ENCODE measurements at places on chromosomes 3 and 15. TPM values are rescaled to one million over a fixed set of nuclear protein-coding genes. Genes with fewer than 3 reads are reported as not detected.

Gene DAPK2
- 40.4 TPM for total RNA-seq

Gene CCDC39
- not detected for total RNA-seq

Gene SLC15A2
- total RNA-seq, result 44.1 TPM

Gene GHSR
- not detected for total RNA-seq

Gene ESYT3
- 1.1 TPM for total RNA-seq

DNA sequence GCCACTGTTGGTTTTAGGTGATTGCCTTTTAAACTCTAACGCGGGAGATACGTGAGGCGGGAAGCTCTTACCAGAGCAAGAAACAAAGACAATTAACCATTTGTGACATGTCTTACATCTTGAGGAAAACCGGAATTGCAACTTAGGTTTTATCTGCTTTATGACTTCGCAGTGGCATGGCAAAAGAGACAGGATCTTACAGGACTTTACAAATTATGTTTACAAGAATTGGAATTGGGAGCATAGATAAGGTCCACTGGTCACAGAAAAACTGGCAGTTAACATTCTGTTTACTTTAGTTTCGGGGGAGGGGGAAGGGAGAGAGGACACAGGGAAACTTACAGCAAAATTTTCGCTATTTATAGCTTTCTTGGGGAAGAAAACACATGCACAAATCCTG, 1119.6 kb downstream of the ZPLD1 start:
- no peaks in the 10 kb centered on the region for H3K27me3 ChIP-seq
- no peak for DNase-seq
- no peaks in the 10 kb centered on the region for H3K36me3 ChIP-seq
- H3K4me1 ChIP-seq, result no peaks in the 10 kb centered on the region
- no peak overlapping the region for H3K4me3 ChIP-seq

DNA sequence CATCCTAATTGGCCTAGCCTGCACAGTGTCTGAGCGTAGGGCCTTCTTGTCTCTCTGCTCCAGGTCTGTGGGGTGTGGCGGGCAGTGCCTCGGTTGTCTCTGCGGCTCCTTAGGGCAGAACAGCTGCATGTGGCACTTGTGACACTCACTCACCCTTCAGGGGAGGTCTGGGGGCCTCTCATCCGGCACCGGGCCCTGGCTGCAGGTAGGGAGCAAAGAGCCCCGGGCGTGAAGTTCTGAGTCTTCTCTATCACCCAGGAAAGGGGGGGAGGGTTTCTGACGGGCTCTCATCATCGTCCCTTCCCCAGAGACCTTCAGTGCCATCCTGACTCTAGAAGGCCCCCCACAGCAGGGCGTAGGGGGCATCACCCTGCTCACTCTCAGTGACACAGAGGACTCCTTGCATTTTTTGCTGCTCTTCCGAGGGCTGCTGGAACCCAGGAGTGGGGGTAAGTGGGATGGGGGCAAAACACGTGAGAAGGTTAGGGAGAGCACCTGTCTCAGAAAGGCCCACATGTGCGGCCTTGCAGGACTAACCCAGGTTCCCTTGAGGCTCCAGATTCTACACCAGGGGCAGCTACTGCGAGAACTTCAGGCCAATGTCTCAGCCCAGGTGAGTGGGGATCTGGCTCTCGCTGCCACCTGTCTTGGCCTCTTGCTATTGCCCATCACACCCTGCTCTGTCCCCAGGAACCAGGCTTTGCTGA, 2.6 kb downstream of the CHRD start:
- H3K36me3 ChIP-seq, result no peaks in the 10 kb centered on the region
- H3K4me3 ChIP-seq, result no peak overlapping the region
- no peak for DNase-seq
- H3K27me3 ChIP-seq, result no peaks in the 10 kb centered on the region

DNA sequence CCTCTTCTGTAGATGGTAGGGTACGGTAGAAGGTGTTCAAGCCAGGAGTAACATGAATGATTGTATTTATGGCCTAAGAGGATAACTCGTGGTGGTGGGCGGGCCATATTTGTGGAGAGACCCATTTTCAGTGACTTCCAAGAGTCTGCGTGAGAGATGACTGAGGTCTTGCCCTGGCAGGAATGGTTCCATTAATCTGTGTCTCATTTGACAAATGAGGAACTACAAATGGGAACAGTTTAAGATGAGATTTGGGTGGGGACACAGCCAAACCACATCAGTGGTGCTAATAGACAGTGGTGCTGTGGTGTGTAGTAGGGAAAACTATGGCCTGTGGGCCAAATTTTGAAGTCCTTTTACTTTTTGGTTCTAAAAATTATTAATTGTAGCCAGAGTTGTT, 47.1 kb downstream of the FLNB start:
- H3K36me3 ChIP-seq, result no peaks in the 10 kb centered on the region
- no peak overlapping the region for H3K4me3 ChIP-seq

DNA sequence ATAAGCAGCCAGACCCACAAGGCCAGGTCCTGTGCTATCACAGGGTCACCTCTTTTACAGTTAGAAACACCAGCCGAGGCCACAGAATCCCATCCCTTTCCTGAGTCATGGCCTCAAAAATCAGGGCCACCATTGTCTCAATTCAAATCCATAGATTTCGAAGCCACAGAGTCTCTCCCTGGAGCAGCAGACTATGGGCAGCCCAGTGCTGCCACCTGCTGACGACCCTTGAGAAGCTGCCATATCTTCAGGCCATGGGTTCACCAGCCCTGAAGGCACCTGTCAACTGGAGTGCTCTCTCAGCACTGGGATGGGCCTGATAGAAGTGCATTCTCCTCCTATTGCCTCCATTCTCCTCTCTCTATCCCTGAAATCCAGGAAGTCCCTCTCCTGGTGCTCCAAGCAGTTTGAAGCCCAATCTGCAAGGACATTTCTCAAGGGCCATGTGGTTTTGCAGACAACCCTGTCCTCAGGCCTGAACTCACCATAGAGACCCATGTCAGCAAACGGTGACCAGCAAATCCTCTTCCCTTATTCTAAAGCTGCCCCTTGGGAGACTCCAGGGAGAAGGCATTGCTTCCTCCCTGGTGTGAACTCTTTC, 39.6 kb downstream of the TGM4 start:
- no peaks in the 10 kb centered on the region for H3K36me3 ChIP-seq
- DNase-seq, result peak; percentile 61
- no peak overlapping the region for H3K4me3 ChIP-seq
- H3K27ac ChIP-seq, result no peak overlapping the region
- peaks cover 3% of the 10 kb centered on the region for H3K27me3 ChIP-seq

GRCh38 chr3:18585004-18585968, 160.1 kb upstream of the SATB1 start:
- no peak for DNase-seq
- no peaks in the 10 kb centered on the region for H3K27me3 ChIP-seq
- H3K4me3 ChIP-seq, result no peak overlapping the region
- H3K27ac ChIP-seq, result no peak overlapping the region
- no peaks in the 10 kb centered on the region for H3K36me3 ChIP-seq
- no peaks in the 10 kb centered on the region for H3K4me1 ChIP-seq

DNA sequence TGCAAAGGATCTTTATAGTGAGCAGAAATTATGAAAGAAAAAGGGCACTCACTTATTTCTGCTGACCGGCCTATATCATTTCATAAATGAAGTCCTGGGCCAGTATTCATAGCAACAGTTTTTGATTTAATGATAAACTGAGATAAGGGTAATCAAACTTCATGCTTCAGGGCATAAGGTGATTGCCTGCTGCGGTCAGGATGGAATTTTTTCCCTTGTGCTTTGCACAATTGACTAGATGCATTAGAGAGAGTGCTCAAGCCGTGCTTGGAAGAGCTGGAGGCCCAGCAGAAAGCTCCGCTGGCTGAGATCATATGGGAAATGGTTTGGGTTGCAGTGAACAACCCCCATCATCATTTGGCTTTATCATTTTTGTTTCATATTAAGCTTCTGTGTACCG, 10.4 kb downstream of the SEMA6D start:
- no peak overlapping the region for H3K27ac ChIP-seq
- no peaks in the 10 kb centered on the region for H3K27me3 ChIP-seq
- H3K36me3 ChIP-seq, result no peaks in the 10 kb centered on the region
- DNase-seq, result no peak

- H3K36me3 ChIP-seq, result no peaks in the 10 kb centered on the region
- no peak overlapping the region for H3K27ac ChIP-seq
- H3K4me1 ChIP-seq, result no peaks in the 10 kb centered on the region
- H3K4me3 ChIP-seq, result no peak overlapping the region
- no peak for DNase-seq
Observed at GRCh38 chr3:128524374-128525299, 31.6 kb upstream of the GATA2 start.

DNA sequence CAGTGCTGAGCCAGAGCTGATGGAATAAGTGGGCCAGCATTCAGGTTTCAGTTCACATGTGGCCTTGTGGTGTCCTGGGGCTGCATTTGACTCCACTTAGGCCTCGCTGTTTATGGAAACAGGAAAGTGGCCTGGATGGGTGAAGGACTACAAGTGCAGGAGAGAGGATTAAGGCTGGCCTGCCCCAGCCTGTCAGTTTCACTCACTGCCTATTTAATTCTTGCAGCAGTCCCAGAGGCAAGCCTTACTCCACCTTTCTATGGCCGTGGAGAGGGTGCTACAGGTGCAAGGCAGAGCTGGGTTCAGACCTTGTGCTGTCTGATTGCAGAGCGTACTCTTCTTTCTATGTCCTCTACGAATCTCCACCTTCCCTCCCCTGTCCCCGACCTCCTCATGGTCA, 37.7 kb downstream of the ABHD17C start:
- H3K27ac ChIP-seq, result peak overlapping the region; percentile 19
- H3K4me3 ChIP-seq, result no peak overlapping the region
- no peaks in the 10 kb centered on the region for H3K4me1 ChIP-seq
- no peak for DNase-seq
- no peaks in the 10 kb centered on the region for H3K36me3 ChIP-seq

- DNase-seq, result no peak
- no peak overlapping the region for H3K27ac ChIP-seq
- H3K27me3 ChIP-seq, result no peaks in the 10 kb centered on the region
- no peak overlapping the region for H3K4me3 ChIP-seq
Observed at GRCh38 chr3:101189796-101190195, 130.6 kb downstream of the IMPG2 start.

GRCh38 chr15:32766101-32766500, 48.3 kb downstream of the GREM1 start:
- H3K36me3 ChIP-seq, result no peaks in the 10 kb centered on the region
- H3K4me1 ChIP-seq, result no peaks in the 10 kb centered on the region
- no peak overlapping the region for H3K4me3 ChIP-seq
- no peak overlapping the region for H3K27ac ChIP-seq
- DNase-seq, result no peak

GRCh38 chr3:59563072-59563605, 513.3 kb upstream of the CFAP20DC start:
- no peaks in the 10 kb centered on the region for H3K36me3 ChIP-seq
- no peak for DNase-seq
- H3K4me3 ChIP-seq, result no peak overlapping the region
- no peak overlapping the region for H3K27ac ChIP-seq

DNA sequence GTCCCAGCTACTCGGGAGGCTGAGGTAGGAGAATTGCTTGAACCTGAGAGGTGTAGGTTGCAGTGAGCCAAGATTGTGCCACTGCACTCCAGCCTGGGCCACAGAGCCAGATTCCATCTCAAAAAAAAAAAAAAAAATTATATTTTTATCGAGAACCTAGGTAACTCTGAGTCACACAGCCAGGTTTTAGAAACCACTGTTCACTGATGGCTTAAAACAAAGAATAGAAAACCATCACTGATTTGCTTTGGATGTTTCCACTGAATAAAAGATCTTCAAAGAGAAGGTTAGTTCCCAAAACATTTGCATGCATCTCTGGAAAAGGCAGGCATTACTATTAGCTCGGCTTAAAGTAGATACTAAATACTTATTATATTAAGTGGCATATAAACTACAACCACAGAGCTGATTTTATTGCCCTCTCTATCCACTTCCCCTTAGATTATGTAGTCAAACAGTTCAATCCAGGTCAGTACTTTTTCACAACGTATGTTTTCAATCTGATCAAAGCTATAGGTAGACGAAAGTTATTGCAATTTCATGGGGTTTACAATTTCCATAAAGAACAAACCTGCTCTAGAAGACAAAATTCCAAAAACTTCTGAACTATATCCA, 1.4 kb downstream of the B4GALT4 start:
- H3K27ac ChIP-seq, result no peak overlapping the region
- no peak for DNase-seq
- no peaks in the 10 kb centered on the region for H3K36me3 ChIP-seq

DNA sequence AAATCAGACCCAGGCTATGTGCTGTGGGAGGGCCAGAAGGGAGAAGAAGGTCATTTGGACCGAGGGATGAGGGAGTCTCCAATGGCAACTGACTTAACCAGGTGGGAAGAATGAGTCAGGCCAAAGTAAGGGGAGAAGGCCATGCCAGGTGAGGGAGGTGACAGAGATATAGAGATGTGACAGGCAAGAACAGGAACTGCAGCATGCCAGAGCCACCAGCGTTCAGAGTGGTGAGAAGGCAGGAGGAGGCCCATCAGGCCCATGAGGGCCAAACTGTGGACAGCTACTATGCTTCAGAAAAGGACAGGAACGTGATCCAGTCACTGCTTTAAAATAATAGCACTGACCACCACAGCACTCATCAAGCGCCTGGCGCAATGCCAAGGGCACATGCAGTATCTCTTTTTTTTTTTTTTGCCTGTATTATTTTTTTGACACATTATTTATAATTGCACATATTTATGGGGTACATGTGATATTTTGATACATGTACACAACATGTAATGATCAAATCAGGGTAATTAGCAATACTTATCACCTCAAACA, 154.3 kb upstream of the IGF1R start:
- no peak overlapping the region for H3K27ac ChIP-seq
- H3K27me3 ChIP-seq, result no peaks in the 10 kb centered on the region
- no peak overlapping the region for H3K4me3 ChIP-seq
- no peaks in the 10 kb centered on the region for H3K4me1 ChIP-seq
- no peaks in the 10 kb centered on the region for H3K36me3 ChIP-seq

GRCh38 chr15:62998262-62998890, 44.2 kb upstream of the TPM1 start:
- DNase-seq, result no peak
- H3K27ac ChIP-seq, result no peak overlapping the region
- H3K4me1 ChIP-seq, result no peaks in the 10 kb centered on the region

GRCh38 chr3:121477589-121477988, 68.2 kb downstream of the POLQ start:
- no peaks in the 10 kb centered on the region for H3K27me3 ChIP-seq
- H3K36me3 ChIP-seq, result no peaks in the 10 kb centered on the region
- DNase-seq, result no peak
- H3K27ac ChIP-seq, result no peak overlapping the region

DNA sequence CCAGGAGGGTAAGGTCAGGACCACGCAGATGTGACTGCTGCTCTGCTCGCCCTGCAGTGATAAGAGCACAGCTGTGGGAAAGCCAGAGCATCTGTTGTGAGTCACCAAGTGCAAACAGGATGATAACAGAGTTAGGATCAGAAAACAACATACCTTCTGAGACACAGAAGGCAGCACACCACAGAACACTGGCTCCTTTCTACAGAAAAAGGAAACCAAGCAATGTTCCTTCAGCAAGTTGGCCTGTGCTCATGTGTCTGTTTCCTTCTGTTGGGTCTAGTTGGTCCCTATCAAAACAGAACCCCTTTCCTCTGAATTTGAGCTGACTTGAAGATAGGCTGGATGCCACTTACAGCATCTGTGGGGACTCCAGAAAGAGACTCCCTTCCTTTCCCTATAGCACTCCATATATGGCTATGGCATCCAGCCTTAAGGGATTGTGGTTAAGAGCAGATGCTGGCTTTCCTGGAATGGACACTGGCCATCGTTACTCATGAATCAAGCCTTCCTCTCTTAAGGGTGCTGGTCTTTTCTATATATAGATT, 440.7 kb upstream of the THBS1 start:
- DNase-seq, result no peak
- no peaks in the 10 kb centered on the region for H3K4me1 ChIP-seq
- H3K36me3 ChIP-seq, result no peaks in the 10 kb centered on the region
- H3K27me3 ChIP-seq, result no peaks in the 10 kb centered on the region
- H3K4me3 ChIP-seq, result no peak overlapping the region
- no peak overlapping the region for H3K27ac ChIP-seq
